ENCODE measurements at places on chromosomes 12 and 14.

GRCh38 chr12:47819138-47819895 is 386 bp downstream of the HDAC7 start:
- DNase-seq = no peak

DNA sequence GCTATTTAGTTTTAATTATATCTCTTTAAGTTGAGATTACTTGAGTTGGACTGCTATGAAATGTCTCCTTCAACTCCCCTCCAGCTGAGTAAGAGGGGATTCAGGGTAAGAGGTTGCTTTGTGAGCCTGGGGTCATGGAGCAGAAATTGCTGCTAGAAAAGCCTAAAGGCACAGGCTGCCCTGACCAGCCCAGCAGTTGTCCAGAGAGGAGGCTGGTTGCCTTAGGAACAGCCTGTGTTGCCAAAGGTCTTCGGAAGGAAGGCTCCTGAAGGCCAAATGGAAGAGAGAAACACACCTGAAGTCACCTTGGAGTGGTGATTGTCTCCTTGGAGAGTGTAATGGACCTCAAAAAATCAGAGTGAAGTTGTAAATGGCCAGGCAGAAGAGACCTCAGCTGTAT is 235.5 kb upstream of the PDE3A start:
- DNase-seq = no peak

GRCh38 chr12:16421806-16422205 is 74.4 kb downstream of the MGST1 start:
- DNase-seq = no peak

- no peak for DNase-seq
Observed at GRCh38 chr12:28872654-28873268, 276.3 kb upstream of the FAR2 start.

- DNase-seq = no peak
Observed at GRCh38 chr12:72274931-72275330, 2.8 kb downstream of the TRHDE start.
